Esophagus squamous epithelium (tissue), 5 donors: ENCODE measurements at places on chromosomes 16 and 17.

GRCh38 chr17:80847496-80848230, 144.0 kb upstream of the CHMP6 start:
- DNase-seq = no peak

- DNase-seq = no peak
These were observed 128.4 kb downstream of the ENGASE start for GRCh38 chr17:79203016-79203415.

DNA sequence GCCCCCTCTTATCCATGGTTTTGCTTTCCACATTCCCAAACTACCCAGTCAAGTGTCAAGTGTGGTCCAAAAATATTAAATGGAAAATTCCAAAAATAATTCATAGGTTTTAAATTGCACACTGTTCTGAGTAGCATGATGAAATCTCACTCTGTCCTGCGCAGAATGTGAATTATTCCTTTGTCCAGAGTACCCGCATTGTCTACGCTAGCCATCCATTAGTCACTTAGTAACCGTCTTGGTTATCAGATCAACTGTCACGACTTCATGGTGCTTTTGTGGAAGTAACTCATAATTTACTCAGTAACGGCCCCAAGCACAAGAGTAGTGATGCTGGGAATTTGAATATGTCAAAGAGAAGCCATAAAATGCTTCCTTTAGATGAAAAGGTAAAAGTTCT, 94.9 kb downstream of the SLC39A11 start:
- DNase-seq = no peak

DNA sequence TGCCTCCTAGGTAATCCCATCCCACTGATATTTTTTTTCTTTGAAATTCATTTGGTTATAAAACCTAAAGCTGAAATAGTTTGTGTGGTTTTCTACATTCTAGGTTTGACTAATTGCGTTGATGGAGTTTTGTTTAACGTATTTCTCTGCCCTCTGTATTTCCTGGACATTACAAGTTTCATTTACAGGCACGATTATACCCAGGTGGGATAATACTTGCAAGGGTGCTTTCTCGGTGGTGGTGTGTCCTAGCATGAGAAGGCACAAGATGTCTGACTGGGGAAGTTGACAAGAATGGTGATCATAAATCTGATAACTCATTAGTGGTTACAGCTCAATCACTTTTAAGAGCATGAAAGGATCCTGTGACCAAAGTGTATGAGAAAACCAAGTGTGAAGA, 45.0 kb downstream of the DYNLRB2 start:
- DNase-seq = no peak

DNA sequence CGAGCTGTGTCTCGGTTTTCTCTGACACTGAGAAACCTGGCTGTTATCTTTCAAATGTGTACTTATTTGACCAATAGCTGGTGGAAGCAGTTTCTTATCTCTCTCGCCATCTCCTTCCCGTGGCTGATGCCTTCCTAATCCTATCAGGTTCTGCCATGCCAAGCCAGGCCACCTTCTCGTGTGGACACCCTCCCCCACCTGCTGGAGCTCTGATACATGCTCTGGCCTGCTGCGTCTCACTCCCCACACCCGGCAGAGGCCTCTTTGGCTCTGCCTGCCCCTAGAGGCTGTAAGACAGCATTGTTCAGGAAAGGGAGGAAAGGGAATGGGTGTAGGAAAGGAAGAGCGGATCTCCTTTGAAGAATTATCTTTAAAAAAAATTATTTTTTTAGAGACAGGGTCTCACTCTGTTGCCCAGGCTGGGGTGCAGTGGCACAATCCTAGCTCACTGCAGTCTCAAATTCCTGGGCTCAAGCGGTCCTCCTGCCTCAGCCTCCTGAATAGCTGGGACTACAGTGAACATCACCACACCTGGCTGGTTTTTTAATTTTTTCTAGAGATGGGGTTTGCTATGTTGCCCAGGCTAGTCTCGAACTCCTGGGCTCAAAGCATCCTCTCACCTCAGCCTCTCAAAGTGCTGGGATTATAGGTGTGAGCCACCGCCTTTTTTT, 7.5 kb upstream of the ARMC5 start:
- no peak for DNase-seq

DNA sequence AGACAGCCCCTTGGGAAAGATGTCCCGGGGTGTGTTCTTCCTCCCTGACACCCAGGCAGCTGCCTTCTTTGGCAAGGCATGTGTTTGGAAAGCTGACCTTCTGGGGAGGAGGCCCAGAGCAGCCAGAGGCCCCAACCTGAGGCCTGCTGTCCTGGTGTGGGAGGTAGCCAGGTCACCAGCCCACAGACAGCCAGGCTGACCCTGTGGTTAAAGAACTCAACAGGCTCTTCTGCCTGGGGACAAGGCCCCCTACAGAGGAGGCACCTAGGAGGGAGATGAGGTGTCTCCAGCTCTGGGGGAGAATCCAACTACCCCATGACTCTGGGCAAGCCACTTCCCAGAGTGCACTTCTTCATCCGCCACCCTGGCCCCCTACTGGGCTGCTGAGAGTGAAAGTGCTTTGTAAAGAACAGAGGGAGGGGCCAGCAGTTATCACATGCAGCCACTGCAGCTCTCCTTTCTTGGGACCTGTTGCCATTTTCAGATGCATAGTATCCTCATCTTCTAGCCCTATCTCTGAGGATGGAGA, 13.1 kb upstream of the SREBF1 start:
- DNase-seq = no peak
